ENCODE measurements at places on chromosomes 13 and 19.
A peak's percentile ranks its signal among the peaks of the same experiment; 100 is the strongest.

DNA sequence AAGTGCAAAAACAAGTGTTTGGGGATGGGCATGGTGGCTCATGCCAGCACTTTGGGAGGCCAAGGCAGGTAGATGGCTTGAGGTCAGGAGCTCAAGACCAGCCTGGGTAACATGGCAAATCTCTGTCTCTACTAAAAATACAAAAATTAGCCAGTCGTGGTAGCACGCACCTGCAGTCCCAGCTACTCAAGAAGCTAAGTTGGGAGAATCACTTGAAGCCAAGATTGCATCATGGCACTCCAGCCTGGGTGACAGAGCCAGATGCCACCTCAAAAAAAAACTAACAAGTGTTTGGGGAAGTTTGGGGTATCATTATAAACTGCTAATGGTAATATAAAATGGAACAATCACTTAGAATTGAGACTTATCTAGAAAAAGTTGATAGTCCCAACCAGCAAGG is 24.6 kb downstream of the XPO4 start:
- no peak for DNase-seq

- DNase-seq: no peak
Measured at GRCh38 chr13:45512098-45512496, 47.4 kb downstream of the COG3 start.

- no peak for DNase-seq
Measured at GRCh38 chr13:50309882-50310594, 294.8 kb downstream of the KCNRG start.

DNA sequence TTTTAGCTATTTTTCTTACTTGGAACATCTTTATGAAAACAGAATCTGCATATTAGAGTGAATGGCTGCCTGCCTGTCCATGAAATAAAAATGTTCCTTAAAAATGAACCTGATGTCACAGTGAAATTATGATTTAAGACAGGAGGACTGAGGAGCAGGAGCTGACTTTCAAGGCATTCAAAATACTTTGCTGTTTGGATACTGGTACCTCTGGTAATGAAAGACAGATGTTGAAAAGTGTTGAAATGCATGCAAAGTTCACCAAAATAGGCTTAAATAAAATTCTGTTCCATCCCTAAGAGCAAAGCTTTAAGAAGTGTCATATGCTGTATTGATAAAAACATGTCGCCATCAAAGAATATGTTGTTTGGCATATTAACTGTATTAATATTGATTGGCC is 1.7 kb downstream of the ARHGEF7 start:
- no peak for DNase-seq

DNA sequence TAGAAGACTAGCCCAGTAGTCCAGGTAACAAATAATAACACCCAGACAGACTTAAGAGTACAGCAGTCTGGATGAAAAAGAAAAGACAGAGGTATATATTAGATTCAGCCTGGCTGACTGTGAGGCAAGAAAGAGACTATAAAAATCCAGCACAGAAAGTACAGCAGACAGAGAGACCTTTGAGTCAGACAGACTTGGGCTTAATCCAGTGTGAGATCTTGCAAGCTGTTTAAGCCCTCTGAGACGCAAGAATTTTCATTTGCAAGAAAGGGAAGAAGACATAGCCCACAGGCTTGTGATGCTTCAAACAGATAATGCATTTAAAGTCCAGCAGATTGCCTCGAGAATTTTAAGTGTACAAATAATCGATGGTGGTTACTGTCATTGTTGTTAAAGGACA is 471.4 kb downstream of the LIG4 start:
- DNase-seq: no peak

- no peak for DNase-seq
Measured at GRCh38 chr19:47505506-47505905, 9.4 kb downstream of the NAPA start.

GRCh38 chr13:44549476-44549875 is 26.7 kb downstream of the TSC22D1 start:
- no peak for DNase-seq

- no peak for DNase-seq
Measured at GRCh38 chr13:28136916-28137315, 1.4 kb upstream of the PAN3 start.

DNA sequence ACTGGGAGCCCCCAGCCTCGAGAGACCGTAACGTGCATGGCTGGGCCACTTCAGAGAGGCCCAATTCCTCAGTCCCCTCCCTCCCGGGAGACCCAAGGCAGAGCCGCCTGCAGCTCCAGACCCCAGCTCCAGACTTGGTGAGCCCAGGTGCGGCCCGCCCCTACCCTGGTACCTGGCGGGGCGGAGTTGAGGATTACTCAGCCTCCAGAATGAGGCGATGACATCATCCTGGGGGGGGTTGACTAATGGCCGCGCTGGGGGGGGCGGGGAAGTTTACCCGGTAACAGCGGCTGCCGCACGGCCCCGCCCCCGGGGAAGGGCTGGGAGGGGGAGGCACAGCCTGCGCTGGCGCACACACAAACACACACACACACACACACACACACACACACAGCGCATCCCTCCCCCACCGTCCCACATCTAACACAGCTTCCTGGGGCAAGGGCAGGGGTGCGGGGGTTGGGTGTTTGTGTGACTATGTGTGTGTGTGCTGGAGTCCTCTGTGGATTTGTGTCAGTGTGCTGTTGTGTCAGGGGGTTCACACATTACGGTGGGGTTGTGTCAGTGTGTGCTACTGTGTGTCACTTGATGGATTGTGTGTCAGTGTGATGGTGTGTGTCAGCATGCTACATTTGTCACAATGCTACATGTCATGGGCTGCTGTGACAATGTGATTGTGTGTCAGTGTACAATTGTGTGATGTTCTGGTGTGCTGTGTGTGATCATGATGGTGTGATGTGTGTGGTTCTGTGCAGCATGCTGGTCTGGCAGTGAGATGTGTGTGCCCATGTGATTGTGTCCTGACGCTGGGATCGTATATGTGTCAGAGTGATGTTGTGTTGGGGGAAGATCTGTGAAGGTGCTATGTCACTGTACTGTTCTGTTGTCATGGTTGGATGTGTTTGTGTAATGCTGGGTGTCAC is 10.3 kb upstream of the BBC3 start:
- DNase-seq: peak; percentile 92

GRCh38 chr19:57888107-57888559 is 704 bp downstream of the ZNF814 start:
- no peak for DNase-seq

GRCh38 chr13:71617265-71617664 is 249.7 kb downstream of the DACH1 start:
- no peak for DNase-seq

GRCh38 chr13:111004444-111004843 is 89.6 kb upstream of the ANKRD10 start:
- no peak for DNase-seq

DNA sequence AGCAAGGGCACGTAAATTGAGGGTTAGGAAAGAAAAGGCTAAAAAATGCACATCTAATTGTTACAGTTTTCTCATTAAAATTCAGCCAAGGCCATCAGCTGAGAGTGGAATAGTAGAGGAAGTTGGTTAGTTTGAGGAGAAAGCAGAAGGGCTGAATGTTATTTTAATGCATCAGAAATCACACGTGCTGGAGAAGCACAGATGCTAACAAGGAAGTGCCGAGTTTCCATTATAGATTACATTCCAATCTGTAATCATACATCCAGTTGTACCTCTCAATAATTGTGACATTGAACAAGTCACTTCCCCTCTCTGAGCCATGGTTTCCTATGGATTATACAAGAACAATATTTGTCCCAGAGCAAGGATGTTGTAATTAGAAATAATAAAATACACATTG is 25.1 kb downstream of the FPR3 start:
- DNase-seq: no peak

GRCh38 chr19:43731846-43732245 is 16.0 kb downstream of the IRGC start:
- DNase-seq: no peak

GRCh38 chr13:107832500-107833100 is 382.7 kb downstream of the LIG4 start:
- no peak for DNase-seq

GRCh38 chr13:110813646-110814624 is 100.4 kb downstream of the ING1 start:
- DNase-seq: no peak

DNA sequence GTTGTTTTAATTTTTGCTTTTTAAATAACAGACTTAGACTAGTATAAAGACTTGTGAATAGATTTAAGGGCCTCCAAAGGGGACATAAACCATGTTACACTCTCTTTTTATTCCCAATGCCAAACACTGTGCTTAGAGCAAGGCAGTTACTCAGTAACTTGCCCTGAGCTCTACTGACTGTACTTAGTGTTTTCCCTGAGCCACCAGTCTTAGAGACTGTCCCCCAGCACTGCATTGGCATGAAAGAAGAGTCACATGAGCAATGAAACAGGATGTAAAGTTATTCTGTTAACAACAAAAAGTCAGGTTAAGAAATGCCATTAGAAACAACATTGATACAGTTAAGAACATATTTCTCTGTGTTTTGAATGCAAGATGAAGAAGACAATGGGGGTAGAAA is 187.9 kb downstream of the TBC1D4 start:
- DNase-seq: no peak

GRCh38 chr19:50728084-50728737 is 5.0 kb downstream of the CLEC11A start:
- DNase-seq: peak; percentile 71

DNA sequence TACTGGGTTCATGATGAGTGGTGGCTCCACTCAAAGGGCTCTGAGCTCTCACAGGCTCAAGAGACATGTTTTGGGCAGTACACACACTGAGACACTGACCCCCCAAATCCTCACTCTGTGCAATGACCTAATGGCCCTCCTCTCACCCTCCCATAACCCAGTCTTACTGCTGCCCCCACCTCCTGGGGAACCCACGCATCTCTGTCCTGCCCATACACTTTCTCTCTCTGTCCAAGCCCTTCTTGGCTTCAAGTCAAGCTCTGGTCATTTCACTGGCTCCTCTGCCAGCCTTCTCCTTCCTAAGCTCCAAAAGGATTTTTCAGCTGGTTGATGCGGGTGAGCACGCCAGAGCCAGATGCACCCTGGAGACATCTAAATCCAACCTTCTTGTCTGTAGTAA is 187.9 kb upstream of the TSHZ3 start:
- no peak for DNase-seq

DNA sequence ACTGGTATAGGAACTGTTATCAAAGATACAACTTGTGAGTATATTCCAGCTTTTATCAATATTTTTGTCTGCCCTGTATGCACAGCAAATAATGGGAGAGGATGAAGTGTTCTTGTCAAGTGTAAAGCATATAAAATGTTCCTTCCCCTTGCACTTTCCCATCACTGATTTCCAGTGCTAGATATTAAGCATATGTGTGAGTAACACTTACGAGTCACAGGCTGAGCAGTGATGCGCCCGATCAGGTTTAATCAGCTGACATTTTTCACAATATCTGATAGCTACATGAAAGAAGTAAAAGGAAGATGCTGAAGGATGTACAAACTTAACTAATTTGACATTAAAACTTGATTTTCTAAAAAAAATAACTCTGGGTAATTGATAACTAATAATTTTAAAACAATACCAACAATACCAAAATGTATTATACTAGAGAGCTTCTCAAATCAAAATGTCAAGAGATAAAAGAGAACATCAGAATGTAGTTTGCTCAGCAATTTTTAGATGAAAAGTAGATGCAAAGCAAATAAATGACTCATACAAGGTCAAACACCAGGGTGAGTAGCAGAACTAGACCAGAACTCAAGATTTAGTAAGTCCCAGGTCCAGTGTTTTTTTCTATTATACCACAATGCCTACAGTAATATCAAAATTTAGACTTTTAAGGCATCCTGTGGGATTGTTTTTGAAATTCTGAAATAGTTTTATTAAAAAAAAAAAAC is 56.4 kb downstream of the ZDHHC20 start:
- no peak for DNase-seq

- no peak for DNase-seq
Measured at GRCh38 chr13:96741779-96742178, 252.5 kb downstream of the OXGR1 start.

DNA sequence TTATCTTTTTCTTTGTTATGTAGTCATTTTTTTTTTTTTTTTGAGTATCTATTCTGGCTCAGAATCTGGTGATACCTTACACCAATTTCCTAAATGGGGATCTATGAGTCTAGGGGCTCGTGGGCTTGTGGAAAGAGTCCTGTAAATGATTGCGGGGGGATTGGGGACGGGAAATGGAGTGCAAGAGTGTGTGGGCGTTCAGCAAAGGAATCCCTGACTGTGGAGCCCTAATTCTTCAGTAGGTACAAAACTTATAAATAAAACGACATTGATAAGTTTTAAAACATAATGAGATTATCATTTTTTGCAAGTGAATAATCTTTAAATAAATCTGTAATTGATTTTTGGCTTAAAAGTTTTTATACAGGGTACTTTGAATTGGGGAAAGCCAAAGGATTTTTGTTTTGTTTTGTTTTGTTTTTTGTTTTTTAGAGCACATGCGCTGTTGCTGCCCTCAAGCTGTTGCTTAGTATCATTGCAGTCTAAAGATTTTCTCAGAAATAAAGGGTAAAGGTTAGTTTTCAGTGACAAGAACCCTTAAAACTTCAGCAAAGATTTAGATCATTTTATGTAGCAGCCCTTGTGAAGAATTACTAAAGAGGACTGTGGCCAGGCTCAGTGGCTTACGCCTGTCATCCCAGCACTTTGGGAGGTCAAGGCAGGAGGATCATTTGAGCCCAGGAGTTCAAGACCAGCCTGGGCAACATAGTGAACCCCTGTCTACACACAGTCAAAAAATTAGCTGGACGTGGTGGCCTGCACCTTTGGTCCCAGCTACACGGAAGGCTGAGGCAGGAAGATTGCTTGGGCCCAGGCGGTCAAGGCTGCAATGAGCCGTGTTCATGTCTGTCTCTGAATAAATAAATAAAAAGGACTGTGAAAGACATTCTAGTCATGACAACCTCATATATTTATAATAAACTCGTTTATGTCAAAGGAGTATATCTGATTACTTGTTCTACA is 1.7 kb downstream of the ERCC5 start:
- no peak for DNase-seq

GRCh38 chr13:50587115-50587514 is 256.4 kb downstream of the DLEU7 start:
- no peak for DNase-seq

DNA sequence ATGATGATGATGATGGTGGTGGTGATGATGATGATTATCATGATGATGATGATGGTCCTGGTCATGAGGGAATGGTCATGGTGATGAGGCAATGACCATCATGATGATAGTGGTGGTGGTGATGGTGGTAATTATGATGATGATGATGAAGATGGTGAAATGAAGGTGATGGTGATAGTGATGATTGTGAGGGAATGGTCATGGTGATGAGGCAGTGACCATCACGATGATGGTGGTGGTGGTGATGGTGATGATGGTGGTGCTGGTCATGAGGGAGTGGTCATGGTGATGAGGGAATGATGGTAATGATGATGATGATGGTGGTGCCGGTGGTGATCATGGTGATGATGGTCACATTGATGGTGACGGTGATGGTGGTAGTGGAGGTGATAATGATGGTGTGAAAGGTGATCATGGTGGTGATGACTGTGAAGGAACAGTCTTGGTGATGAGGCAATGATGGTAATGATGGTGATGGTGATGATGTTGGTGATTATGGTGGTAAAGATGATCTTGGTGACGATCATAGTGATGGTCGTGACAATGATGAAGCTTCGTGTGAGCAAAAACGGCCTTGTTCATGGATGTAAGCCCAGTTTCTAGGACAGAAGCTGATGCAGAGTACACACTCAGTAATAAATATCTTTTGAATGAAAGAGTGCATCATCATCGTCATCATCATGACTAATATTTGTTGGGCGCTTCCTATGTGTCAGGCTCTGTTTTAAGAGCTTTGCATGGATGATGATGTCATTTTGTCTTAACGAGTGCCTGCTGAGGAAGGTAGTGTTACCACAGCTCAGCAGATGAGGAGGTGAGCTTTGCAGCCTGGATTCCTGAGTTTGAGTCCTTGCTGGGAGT is 17.3 kb downstream of the SBK2 start:
- no peak for DNase-seq
